ENCODE measurements at places on chromosomes 6 and 20. TPM values are rescaled to one million over a fixed set of nuclear protein-coding genes. Genes with fewer than 3 reads are reported as not detected.

OLIG3 gene
- total RNA-seq: not detected

PPP1R10 gene
- total RNA-seq: 31.5 TPM

C6orf15 gene
- total RNA-seq: not detected

TENT5A gene
- total RNA-seq: 3.1 TPM

SEL1L2 gene
- total RNA-seq: not detected

TFAP2C gene
- total RNA-seq: 0.13 TPM

COX4I2 gene
- total RNA-seq: 3.9 TPM

PLN gene
- 191 TPM for total RNA-seq

HLA-DPB1 gene
- 16.7 TPM for total RNA-seq

AIF1 gene
- total RNA-seq: 4.3 TPM

CCM2L gene
- total RNA-seq: 3.2 TPM

All from gastrocnemius medialis (tissue), 4 donors.